ENCODE measurements at places on chromosomes 3 and 15. TPM values are rescaled to one million over a fixed set of nuclear protein-coding genes. Genes with fewer than 3 reads are reported as not detected.

DNA sequence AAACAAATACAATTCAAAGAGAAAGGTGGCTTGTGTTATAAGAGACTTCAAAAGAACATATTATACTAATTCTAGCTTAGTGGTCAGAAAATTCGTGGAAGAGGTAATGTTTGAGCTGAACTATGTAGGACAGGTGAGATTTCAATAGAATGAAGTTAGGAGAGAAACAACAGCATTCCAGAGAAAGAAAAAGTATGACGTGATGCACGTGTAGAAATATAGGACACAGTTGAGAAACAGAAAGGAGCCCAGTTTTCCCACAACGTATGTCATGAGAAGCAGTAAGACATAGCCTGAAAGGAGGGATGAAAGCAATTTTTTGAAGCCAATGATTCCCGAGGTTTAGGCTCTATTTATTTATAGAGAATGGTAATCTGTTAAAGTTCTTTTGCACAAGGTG lies 18.7 kb upstream of the P3H2 start:
- no peak overlapping the region for H3K4me3 ChIP-seq
- no peak overlapping the region for H3K27ac ChIP-seq
- H3K27me3 ChIP-seq = no peaks in the 10 kb centered on the region
- DNase-seq = no peak
- peaks cover 2% of the 10 kb centered on the region for H3K4me1 ChIP-seq
- H3K36me3 ChIP-seq = no peaks in the 10 kb centered on the region

- no peak overlapping the region for H3K4me3 ChIP-seq
- no peaks in the 10 kb centered on the region for H3K27me3 ChIP-seq
- no peak for DNase-seq
- peaks cover 65% of the 10 kb centered on the region for H3K4me1 ChIP-seq
- peaks cover 16% of the 10 kb centered on the region for H3K36me3 ChIP-seq
These were observed 71.1 kb downstream of the TBL1XR1 start for GRCh38 chr3:177126015-177126773.

- H3K4me1 ChIP-seq = peaks cover 30% of the 10 kb centered on the region
- no peak for DNase-seq
- H3K36me3 ChIP-seq = no peaks in the 10 kb centered on the region
- no peaks in the 10 kb centered on the region for H3K27me3 ChIP-seq
- peak overlapping the region; percentile 18 for H3K27ac ChIP-seq
These were observed 4.1 kb upstream of the TBC1D23 start for GRCh38 chr3:100256731-100257151.

THAP10 gene
- total RNA-seq = 1.7 TPM

DNA sequence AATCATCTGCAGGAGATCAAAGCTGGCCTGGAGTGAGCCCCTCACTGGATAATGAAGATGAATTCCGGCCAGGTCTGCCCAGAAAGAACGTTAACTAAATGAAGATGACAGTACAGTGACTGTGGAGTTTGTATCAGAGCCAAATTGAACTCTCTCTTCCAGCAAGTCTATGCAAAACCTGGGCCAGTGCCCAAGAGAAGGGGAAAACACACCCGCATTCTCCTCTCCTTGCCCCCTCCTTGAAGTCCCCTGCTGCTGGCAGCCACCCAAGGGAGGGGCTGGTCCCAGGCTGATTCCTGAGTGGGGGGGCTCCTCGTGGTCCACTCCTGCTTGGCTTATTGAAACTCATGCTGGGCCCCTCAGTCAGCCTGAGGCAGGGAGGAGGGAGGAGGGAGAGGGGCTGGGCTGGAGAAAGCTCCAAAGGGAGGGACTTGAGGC lies 155.7 kb downstream of the RAB11A start:
- H3K27ac ChIP-seq = no peak overlapping the region
- DNase-seq = no peak
- peaks cover 58% of the 10 kb centered on the region for H3K27me3 ChIP-seq
- H3K36me3 ChIP-seq = no peaks in the 10 kb centered on the region
- H3K4me1 ChIP-seq = no peaks in the 10 kb centered on the region
- H3K4me3 ChIP-seq = no peak overlapping the region

DNA sequence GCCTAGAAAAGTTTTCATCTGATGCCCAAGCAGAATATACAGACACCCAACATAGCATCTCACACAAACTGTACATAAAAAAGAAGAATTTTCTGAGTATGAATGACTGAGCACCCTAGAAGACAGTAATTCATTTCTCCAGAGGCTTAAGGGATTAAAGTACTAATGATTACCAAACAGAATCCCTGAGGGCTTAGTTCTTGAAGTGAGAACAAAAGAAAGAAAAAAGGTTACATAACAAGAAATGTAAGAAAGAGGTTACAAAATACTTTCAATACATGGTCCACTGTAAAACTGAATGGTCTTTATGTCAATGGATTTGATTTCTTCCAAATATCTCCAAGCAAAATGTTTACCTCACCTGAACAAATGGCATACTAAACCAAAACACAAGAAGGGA lies 9.1 kb upstream of the NEK10 start:
- H3K27me3 ChIP-seq = no peaks in the 10 kb centered on the region
- no peak for DNase-seq

ATP2B2 gene
- not detected for total RNA-seq

DNA sequence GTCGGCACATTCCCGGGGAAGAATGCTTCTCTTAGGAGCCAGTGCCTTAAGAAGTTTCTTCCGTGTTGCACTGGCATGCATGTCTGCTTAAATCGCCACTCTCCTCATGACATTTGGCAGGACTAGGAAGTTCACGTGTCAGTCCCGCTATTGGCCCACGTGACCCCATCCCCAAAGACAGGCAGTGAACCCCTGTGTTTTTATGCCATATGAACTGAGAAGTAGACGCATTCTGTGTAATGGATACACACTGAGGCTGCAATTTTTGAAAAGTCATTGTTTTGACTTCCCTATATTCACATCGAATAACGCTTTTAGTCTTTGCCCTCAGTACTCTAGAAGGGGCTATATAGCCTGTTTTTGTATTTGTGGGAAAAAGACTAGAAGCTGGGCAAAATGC lies 125.6 kb upstream of the TBL1XR1 start:
- DNase-seq = no peak
- no peaks in the 10 kb centered on the region for H3K27me3 ChIP-seq
- H3K4me1 ChIP-seq = peaks cover 26% of the 10 kb centered on the region
- no peak overlapping the region for H3K4me3 ChIP-seq

GRCh38 chr15:58980351-58980939 lies 7.0 kb upstream of the RNF111 start:
- no peak overlapping the region for H3K27ac ChIP-seq
- no peak for DNase-seq
- H3K4me3 ChIP-seq = no peak overlapping the region

- H3K27me3 ChIP-seq = no peaks in the 10 kb centered on the region
- H3K27ac ChIP-seq = no peak overlapping the region
- peaks cover 28% of the 10 kb centered on the region for H3K4me1 ChIP-seq
- no peak for DNase-seq
- no peaks in the 10 kb centered on the region for H3K36me3 ChIP-seq
These were observed 156.6 kb downstream of the SMAD6 start for GRCh38 chr15:66858423-66859207.

SEMA7A gene
- 0.37 TPM for total RNA-seq

- no peaks in the 10 kb centered on the region for H3K36me3 ChIP-seq
- H3K27ac ChIP-seq = peak overlapping the region; percentile 82
- H3K27me3 ChIP-seq = no peaks in the 10 kb centered on the region
- H3K4me3 ChIP-seq = no peak overlapping the region
- H3K4me1 ChIP-seq = peaks cover 77% of the 10 kb centered on the region
- DNase-seq = no peak
These were observed 23.5 kb downstream of the MAGEF1 start for GRCh38 chr3:184688251-184688881.

DNA sequence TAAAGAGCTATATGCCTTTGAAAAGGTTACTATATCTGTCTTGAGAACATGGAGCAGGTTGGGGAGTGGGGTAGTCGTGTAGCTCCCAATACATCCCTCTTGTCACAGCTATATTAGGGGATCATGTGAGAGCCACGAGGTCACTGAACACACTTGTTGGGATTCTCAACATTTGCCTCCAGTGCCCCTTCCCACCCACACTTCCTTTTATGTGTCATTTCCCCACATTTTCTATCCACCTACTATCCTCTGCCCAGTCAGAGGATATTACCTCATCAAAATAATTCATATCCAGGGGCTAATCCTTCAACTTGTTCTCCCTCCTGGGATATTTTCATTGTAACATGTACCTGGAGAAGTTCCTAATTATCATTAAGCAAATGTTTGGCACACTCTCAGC lies 85.0 kb downstream of the CYP19A1 start:
- no peak for DNase-seq
- H3K4me3 ChIP-seq = no peak overlapping the region
- no peaks in the 10 kb centered on the region for H3K4me1 ChIP-seq
- peaks cover 33% of the 10 kb centered on the region for H3K27me3 ChIP-seq

All from osteocyte (in vitro differentiated cells).